NCI-H1105 treated with DMSO at 0.1 percent for 48 hours (cell line): ENCODE measurements at places on chromosomes 4 and X.

DNA sequence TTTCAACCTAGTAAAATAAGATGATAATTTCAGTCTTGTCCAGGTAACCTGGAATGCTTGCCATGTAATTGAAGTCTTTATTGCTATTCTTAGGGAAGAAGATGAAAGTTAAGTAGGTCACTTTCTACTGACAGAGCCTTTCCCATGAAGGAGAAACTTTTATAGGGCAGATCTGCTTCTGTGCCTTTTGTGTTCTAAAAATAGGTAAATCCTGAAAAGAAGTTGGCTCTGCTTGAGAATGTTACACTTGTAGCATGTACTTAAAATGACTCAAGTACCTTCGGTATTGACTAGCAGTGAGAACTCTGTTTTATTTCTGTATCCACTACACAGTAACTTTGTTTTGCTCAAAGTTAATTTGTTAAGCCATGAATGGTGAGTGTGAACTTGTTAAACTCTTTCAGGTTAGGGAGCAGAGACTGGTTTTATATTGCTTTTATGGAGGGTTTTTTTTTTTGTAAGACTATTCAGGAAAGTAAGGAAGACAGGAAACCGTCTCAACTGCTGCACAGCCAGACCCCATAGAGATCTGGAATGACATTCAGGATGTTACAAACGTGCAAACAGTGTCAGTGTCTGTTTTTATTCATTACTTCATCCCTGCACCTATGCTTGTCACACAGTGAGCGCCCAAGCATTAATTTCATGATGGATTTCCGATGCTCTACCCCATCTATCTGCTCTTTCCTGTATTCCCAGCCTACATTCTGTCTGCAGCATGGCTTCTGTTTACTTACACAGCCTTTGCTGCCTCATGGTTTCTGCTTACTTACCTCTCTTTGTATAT, 53.0 kb downstream of the SEPTIN11 start:
- DNase-seq, result no peak

DNA sequence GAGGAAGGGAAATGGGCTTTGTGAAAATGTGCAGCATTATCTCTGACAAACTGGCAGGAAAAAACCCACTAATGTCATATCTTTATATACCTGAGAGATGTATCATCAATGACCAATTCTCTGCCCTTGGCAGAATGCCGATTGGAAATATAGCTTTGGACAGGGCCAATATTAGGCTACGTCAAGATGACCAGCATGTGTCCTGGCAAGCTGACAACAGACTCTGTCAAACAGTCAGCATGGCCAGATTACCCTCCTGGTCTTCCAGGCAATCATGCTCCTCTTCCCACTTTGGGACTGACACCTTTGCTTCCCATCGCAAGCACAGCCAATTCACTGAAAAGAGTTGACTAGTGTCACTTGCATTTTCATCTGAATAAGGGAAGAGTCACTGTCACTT, 57.0 kb downstream of the SORBS2 start:
- no peak for DNase-seq

DNA sequence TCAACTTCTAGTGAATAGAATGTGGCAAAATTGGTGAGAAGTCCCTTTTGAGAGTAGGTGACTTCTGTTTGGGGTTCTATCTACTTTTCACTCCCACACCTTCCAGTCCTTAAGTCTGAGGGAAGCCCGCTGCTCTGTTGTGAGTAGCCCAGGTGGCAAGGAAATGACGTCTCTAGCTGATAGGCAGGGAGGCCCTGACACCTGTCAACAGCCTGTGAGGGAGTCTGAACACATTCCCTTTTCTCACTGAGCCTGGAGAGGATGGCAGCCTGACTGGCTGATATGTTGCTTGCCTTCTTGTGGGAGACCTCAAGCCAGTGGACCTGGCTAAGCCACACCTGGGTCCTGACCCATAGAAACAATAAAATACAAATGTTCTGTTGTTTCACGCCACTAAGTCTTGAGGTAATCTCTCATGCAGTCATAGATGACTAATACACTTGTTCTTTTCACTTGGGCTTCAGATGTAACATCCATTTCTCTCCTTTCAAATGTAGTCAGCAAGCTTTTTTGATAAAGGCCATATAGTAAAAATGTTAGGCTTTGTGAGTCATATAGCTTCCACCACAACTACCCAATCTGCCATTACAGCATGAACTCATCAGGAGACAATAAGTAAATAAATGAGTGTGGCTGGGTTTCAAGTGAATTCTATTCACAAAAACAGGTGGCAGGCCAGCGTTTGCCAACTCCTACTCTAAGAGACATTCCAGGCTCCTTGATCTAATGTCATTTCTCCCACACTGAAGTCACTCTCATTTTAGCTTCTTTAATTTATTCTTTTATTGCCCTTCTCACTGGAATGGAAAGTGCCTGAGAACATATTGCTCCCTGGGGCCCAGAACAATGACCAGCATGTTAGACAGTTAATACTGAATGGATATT, 265.1 kb upstream of the MAD2L1 start:
- no peak for DNase-seq

DNA sequence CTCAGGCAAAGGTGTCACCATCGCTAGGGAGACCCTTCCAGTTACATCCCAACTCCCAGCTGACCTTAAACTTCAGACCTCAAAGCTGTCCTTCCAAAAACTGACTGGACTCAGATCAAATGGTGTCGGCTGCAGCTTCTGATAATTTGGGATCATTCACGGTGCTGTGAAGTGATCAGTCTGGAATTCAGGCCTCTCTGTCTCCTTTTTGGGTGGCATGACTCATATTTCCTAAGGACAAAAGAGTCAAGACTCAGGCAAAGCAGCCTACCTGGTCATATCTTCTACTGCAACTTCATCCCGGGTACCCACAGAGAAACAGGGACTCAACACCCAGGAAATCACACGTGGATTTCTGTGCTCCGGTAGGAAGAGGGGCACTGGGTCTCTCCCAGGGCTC, 87.6 kb downstream of the SORCS2 start:
- DNase-seq, result no peak

- no peak for DNase-seq
These were observed 31.1 kb upstream of the PDLIM3 start for GRCh38 chr4:185566425-185566824.

GRCh38 chr4:123444290-123444731, 47.7 kb downstream of the SPRY1 start:
- DNase-seq, result no peak

GRCh38 chrX:133434197-133434820, 19.0 kb upstream of the GPC4 start:
- no peak for DNase-seq

- no peak for DNase-seq
These were observed 570.1 kb upstream of the ACTRT1 start for GRCh38 chrX:128622296-128622695.

GRCh38 chr4:55352726-55353125, 6.7 kb downstream of the SRD5A3 start:
- DNase-seq, result no peak

- no peak for DNase-seq
These were observed 104.6 kb downstream of the PPP1R2C start for GRCh38 chrX:42673301-42673810.

GRCh38 chr4:177487977-177488376, 45.7 kb upstream of the AGA start:
- DNase-seq, result no peak

GRCh38 chrX:148541584-148541940, 41.1 kb downstream of the AFF2 start:
- no peak for DNase-seq

DNA sequence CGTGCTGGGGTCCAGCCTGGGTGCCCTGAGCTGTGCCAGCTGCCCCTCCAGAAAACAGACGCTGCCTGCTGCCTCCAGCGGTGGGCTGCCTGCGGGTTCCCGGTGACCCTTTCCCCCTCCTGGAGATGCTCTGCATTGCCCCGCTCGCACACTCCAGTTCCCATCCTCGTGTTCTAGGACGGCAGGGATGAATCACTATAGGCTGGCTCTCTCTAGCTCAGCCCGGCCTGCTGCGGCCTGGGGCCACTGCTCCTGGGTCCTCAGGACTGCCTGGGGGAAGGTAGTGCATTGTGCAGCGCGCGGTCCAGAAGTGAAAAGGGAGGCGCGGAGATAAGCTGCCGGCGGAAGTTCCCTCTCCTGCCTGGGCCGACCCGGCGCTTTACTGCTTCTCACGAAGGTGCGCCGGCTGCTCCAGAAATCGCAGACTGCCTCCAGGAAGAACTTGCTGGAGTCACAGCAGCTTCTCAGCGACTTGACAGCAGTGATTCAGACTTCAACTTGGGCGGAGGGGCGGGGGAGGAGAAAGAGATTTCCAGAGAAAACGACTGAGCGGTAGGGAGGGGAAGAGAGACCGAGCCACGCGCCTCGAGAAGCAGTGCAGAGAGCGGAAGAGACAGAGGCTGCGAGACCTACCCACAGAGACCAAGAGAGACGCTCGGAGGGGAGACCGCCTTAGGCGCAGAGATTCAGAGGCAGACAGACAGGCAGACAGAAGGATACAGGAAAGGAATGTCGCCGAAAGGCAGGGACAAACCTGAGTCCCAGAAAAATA, 6.7 kb upstream of the MSX1 start:
- no peak for DNase-seq

DNA sequence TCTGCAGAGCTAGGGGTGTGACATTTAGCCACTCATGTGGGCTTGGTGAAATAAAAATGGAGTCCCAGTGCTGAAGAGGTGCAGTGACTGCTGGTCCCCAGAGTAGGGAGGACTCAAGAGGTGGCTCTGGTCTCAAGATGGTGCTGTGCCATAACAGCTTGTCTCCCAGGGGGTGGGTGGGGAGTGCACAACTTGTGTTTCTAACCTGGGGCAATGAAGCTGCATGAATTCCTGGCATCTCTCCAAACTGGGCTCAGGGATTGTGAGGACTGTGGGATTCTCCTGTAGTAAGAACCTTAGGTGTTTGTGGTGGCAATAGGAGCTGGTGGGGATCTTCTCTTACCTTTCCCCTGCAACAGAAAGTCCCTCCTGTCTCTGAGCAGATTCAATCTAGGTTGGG, 278.9 kb upstream of the SFRP2 start:
- DNase-seq, result no peak

DNA sequence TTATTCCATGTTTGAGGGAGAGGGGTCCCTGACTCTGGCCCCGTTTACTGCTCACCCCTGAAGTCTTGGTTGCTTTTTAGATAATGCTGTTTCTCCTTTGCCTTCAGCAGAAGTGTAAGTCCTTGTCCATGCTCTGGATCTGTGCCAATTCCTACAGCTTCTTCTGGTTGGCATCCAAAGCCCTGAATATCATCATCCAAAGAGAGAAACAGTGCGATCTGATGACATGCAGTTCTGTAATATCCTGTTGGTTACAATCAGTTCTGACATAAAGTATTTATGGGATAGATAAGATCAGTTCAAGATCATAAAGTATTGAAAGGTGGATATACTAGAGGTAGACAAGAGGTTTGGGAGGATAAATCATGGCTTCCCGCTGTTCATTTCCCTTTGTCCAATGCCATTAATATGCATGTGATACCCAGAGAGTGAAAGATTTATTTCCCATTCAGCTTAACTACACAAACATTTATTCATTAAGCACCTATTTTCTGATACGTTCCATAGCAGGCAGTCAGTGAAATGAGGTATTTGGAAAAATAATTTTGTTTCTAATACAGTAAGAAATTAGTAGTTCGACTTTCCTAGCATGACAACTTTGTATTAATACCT, 53.2 kb upstream of the TMEM150C start:
- no peak for DNase-seq

GRCh38 chrX:47610511-47610910, 9.1 kb downstream of the SYN1 start:
- no peak for DNase-seq

DNA sequence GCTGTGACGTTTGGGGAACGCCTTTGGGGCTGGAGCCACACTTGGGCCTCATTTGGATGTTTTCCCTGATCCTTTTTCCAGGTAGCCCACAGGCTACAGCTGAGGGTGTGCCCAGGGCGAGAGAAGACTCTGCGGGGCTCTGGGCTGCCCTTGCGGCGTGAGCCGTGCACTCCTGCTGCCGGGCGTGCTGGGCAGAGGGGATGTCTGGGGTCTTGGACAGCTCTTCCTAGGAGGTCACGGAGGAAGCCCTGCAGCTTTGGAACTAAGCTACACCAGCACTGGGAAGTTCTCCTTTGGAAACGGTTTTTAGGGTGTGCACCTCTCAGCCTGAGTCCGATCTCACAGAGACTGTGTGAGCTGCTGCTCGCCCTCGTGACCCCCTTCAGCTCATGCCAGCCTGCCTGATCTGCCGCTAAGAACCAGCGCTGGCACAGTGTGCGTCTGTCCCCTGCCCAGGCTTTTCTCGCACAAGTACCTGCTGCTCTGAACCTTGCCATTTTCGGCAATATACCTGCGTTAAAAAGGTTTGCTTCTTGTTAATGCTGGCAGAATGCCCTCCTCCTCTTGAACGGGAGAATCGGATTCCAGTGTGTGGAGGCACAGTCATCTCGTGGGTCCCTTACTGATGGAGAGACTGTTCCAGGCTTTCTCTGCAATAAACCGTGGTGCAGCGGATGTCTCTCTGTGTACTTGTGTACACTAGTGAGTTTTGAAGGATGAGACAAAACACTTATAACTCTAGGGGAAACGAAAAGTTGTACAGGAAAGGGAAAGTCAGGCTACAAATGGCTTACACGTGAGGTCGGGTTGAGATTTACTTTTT, 14.3 kb downstream of the MSANTD1 start:
- DNase-seq, result no peak

GRCh38 chr4:16085822-16086221, 2.0 kb upstream of the PROM1 start:
- DNase-seq, result no peak

GRCh38 chr4:83221897-83222441, 62.6 kb downstream of the COQ2 start:
- DNase-seq, result no peak

GRCh38 chr4:107808572-107808971, 16.2 kb upstream of the SGMS2 start:
- DNase-seq, result no peak

DNA sequence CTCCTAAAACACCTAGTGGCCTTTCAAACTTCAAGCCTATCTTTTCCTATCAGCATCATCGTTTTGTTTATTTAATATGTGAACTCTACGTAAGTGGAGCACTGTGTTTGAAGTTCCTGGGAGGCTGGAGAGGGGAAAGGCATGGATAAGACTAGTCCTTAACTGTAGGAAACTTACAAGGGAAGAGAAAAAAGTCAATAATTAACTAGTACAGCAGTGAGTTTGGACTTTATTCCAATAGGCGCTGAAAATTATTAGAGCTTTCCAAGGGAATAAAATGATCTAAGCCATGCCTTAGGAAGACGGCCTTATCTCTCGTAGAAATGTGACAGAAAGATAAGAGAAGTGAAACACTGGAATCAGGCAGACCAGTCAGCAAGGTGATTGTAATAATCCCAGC, 55.3 kb downstream of the AMOT start:
- no peak for DNase-seq

- no peak for DNase-seq
These were observed 33.1 kb downstream of the TET2 start for GRCh38 chr4:105179539-105180401.

GRCh38 chr4:26912810-26913209, 52.2 kb downstream of the STIM2 start:
- no peak for DNase-seq

- no peak for DNase-seq
These were observed 1650.6 kb upstream of the IGFBP7 start for GRCh38 chr4:58760737-58761136.

DNA sequence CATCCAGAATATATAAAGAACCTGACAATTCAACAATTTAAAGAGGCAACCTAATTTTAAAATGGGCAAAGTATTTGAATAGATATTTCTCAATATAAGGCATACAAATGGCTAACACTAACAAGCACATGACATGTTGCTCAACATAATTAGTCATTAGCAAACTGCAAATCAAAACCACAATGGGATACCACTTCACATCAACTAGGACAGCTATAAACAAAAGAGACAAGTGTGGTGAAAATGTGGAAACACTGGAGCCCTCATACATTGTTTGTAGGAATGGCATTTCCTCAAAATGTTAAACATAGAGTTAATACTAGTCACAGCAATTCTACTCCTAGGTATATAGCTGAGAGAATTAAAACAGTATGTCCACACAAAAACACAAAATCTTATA, 96.7 kb downstream of the CORIN start:
- DNase-seq, result no peak
